ENCODE measurements at places on chromosomes 6 and 20.

DNA sequence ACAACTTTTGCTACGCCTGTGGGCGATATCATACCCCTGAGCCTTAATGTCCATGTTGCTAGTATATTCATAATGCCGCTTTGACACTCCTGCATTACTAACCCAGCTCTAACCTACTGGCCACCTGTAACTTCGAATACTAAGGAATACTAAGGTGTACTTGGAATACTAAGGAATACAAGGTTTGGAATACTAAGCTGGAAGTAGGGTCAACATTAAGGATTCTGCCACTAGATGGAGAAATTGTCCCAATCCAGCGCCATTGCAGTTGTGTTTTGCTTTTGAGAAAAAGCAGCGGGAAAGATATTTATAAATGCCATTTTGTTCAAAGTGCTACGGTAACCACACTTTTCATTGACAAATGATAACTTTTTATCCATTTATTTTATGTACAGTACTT is 10.7 kb downstream of the TBXT start:
- DNase-seq = no peak

GRCh38 chr6:159169557-159170332 is 545 bp downstream of the FNDC1 start:
- DNase-seq = no peak

DNA sequence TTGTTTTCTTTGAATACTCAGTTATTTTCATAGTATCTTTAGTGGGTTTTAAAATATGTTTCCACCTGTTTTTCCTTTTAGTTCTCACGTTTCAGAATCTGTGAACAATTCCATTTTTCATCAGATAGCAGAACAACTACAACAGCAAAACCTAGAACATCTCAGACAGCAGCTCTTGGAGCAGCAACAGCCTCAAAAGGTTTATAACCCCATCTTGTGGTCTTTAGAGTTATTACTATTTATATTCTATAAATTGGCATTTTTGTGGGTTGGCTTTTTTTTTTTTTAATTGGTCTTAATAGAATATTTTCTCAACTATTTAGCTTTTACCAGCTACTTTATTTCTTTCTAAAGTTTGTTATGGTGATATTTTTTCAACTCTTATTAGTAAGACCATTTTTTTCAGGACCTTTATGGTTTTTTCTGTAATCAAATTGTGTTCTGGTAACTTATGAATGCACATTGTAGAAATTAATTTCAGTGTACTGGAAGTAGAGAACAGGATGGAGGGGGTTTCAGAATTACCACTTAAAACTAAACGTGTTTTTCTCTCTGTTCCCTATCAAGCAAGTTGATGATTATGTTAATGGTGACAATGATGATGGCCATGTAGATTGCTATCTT is 72.2 kb downstream of the SCAF8 start:
- no peak for DNase-seq

- DNase-seq = no peak
These were observed 96.5 kb downstream of the PLEKHG1 start for GRCh38 chr6:150696190-150696589.

GRCh38 chr6:166588691-166589336 is 2.3 kb upstream of the RAMACL start:
- no peak for DNase-seq

- no peak for DNase-seq
These were observed 93.1 kb upstream of the TAB2 start for GRCh38 chr6:149224399-149224798.

GRCh38 chr6:104952911-104953399 is 4.0 kb upstream of the LIN28B start:
- no peak for DNase-seq

GRCh38 chr20:2032168-2032567 is 38.3 kb upstream of the PDYN start:
- no peak for DNase-seq

GRCh38 chr6:35047265-35048011 is 93.7 kb downstream of the TCP11 start:
- DNase-seq = peak; percentile 15
